Left colon (tissue), 2 donors: ENCODE measurements at places on chromosomes 6 and 20. TPM values are rescaled to one million over a fixed set of nuclear protein-coding genes. Genes with fewer than 3 reads are reported as not detected.

DNA sequence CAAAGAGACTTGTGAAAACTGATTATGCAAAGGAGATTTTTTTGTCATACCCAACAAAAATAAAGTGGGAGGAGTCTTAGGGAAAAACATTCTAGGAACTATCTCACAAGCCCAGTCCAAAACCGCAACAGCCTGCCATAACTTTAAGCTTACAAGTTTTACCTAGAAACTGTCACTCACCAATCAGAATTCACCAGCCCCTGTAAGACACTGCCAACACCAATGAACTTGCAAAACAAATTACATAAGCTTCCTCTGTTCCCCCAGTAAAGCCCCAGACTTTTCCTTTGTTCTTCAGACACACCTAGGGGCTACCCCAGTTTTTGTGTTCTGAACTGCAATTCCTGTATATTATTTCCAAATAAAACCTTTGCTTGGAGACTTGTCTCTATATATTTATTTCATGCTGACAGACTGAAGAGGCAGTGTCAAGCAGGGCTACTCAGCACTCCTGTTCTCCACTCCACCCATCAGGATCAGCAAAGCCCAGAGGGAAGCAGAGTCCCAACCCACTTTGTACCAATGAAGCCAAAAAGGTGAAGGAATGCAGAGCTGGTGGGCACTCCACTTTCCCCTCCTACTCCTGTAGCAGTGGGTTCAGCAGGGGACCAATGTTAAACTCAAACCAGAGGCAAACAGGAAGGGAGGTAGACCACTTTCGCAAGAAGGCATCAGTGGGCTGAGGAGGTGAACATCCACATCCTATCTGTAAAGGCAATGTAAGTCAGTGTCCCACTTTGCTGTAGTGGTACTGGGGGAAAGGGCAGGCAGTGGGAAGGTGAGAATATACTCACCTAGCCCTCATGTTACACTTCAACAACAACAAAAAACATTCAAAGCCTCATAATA, 142.5 kb upstream of the RUNX2 start:
- DNase-seq = no peak

DNA sequence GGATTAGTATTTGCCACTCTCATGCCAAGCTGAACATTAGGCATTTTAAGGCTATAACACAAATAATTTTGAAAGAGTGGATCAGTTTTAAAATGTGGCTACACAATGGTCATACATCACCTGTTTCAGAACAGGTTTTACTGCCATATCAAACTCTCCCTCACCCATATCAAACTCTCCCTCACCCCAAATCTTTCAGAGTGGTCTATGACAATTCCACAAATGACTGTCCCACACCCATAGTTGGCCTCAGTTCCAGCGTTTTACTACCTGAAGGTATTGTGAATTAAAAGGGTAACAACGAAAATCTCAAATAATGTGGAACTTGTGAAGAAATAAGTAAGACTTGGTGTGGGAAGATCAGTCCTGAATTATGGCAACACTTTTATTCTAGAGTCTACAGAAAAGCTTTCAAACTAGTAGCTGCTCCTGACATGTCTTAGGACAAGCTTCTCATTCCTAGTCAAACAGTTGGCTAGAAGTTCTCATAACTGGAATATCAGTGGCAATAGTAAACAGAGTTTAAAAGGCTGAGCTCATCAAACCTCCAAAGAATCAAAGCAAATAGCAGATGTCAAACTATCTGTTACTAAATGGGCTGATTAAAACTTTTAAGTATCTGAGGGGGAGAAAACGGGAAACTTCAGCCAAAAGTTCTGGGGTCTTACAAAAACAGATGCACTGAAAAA, 52.4 kb downstream of the MAP3K7 start:
- no peak for DNase-seq

DNA sequence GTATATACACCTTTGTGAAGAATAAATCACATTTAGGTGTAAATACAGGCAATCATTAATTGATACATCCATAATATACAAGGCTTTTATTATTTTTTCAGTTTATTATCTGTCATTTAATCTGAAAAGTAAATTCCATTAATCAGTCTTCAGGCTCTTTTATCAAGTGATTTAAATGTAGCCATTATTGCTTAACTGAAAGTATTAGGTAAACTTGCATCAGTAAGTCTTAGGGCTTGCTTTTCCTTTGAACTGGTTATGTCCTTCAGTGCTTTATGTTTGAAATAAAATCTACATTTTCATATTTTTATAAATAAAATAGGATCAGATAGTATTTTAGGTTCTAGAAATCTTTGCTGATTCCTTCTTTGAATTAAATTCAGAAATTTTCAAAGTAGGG, 4.1 kb downstream of the TPBG start:
- no peak for DNase-seq

DNA sequence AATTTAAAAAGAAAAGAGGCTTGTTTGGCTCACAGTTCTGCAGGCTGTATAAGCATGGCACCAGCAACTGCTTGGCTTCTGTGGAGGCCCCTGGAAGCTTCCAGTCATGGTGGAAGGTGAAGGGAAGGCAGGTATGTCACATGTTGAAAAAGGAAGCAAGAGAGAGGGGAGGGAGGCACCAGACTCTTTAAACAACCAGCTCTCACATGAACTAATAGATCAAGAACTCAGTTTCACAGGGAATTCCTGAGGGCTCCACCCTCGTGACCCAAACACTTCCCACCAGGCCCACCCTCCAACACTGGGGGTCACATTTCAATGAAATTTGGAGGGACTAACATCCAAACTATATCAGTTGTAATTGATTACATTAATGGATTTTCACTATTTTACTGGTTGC, 127.9 kb upstream of the MLIP start:
- DNase-seq = no peak

- DNase-seq = no peak
Measured at GRCh38 chr6:136174510-136174909, 75.6 kb downstream of the MTFR2 start.

- DNase-seq = no peak
Measured at GRCh38 chr6:87483929-87484328, 11.2 kb downstream of the SLC35A1 start.

DNA sequence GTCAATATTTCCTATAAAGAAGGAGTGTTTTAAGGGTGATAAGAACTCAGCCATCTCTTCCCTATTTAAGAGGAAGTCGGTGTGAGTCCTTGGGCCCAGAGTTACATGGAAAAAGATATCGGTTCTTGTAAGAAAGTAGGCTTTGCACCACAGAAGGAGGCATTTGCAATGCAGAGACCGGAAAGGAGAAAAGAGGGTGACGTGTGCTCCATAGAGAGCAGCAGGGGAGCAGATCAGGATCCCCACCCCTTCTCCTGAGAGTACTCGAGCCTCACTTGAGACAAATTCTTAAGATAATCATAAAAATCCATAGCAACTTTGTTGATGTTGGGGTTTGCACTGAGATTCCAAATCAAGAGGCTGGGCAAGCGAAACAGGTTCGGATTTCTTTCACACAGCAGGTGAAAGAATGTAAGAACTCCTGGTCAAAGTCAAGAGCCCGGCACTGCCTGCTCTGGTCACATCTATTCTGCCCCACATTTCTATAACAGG, 27.8 kb downstream of the FOXA2 start:
- DNase-seq = no peak

GRCh38 chr6:35259194-35259947, at the start of gene ZNF76:
Gene ZNF76 (plus strand): TSS chr6:35259735. CDS start chr6:35281152, 21,417 bp downstream.
- DNase-seq = peak; percentile 98

DNA sequence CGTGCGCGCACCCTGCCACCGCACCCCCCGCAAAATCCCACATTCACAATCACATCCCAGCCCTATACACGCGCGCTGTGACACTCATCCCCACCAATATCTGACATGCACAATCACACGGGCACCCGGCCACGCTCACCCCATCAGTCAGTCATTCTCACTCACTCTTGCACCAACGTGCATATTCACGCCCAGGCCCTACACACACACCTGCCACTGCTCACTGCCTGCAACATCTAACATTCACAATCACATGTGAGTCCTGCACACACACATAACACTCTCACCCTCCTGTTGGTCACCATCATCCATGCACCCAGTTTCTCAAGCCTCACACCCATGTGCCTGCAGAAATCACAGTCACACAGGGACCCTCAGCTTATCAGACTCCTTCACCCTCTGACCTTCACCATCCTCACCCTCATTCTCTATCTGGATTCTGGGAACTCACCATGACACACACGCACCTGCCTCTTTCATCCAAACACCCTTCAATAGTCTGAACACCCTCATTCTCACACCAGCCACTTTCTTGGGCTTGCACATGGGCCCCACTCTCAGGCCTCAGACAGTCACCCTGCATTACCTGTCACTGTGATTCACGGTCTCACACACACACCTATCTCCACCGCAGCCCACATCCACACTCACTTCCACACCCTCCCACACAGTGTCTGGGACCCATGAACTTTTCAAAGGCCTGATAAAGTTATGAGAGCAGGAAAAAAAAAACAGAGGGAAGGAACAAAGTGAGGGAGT, 748 bp upstream of the ATP9A start:
- no peak for DNase-seq

GRCh38 chr20:59972037-59972801, 14.0 kb downstream of the CDH26 start:
- DNase-seq = no peak

Gene OPN5
- total RNA-seq = not detected

Gene PLN
- total RNA-seq = 31.1 TPM

Gene TAF8
- 19.7 TPM for total RNA-seq

Gene RGS17
- total RNA-seq = 0.40 TPM

Gene KIAA1755
- 2.5 TPM for total RNA-seq

Gene SRMS
- total RNA-seq = 4.6 TPM

Gene GSTA3
- total RNA-seq = not detected

Gene CDSN
- not detected for total RNA-seq
